ENCODE measurements at places on chromosomes 7 and 10.

GRCh38 chr7:94643771-94644545 lies 12.0 kb downstream of the SGCE start:
- peak; percentile 13 for DNase-seq

GRCh38 chr10:72658696-72659400 lies 33.0 kb upstream of the MICU1 start:
- DNase-seq = no peak

- peak; percentile 26 for DNase-seq
Observed at GRCh38 chr10:43846187-43846680, 197.6 kb upstream of the ZNF32 start.

- DNase-seq = no peak
Observed at GRCh38 chr10:123772645-123773508, 106.7 kb downstream of the GPR26 start.

- DNase-seq = peak; percentile 95
Observed at GRCh38 chr10:26738301-26738911, 40.9 kb downstream of the PDSS1 start.

- no peak for DNase-seq
Observed at GRCh38 chr7:158651968-158652565, 52.5 kb downstream of the NCAPG2 start.

DNA sequence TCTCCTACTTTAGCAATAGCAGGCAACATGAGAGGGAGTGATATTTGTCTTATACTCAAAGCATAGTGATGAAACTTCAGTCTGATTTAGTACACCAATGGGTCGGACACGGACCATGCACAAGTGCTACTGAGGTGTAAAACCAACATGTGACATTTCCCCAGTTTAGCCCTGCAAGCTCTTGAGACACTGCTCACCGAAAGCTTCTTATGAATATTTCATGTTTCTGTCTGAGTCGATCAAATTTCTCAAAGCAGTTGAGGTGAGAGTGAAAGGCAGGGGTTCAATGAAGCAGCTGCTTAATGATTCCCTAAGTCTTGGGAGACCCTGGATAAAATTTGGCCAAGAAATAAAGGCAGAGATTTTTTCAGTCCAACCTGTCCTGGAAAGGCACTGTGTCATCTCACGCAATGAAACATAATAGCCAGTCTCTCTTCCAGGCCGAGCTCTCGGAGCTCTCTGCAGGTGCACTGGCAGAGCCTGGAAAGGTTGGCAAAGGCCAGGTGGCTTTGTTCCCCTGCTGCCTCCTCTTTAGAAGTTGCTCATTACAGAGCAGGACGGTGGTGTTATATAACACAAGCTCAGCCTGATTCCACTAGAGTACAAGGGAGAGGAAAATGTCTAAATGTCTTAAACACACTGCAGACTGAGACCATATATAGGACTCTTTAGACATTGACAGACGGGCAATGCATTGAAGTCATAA lies 33.9 kb upstream of the XPNPEP1 start:
- DNase-seq = no peak

DNA sequence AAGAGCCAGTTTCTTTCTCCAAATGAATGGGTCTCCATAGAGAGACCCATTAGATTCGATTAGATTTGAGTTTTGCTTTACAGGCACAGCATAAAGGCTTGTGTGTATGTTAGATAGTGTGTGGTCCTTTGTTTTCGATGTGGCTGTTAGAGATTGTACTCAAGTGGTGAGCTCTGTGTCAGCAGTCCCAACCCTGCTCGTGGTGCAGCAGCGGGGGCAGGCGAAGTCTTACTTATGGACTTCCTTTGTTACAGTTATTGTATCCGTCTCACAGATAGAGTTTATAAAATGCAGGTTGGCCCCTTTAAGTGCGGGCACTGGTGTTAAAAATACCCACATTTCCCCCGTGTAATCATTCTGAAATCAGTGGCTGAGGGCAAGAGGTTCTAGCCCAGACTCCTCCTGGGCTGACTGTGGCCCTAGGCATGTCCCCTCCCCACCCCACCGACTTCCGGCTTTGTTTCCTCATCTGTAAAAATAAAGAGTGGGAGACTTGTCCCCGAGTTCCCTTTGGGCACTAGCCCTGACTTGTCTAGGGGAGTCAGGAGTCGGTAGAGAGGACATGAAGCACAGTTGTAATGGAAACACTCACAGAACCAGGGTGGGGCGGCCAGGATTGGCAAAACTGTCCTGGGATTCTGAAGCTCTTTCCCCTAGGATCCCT lies 28.6 kb downstream of the MTURN start:
- DNase-seq = peak; percentile 80

- DNase-seq = no peak
Observed at GRCh38 chr10:44853148-44853734, 57.9 kb upstream of the TMEM72 start.

- no peak for DNase-seq
Observed at GRCh38 chr10:74329873-74330272, 178.9 kb downstream of the ADK start.

- no peak for DNase-seq
Observed at GRCh38 chr7:101947899-101948298, 130.5 kb downstream of the CUX1 start.

DNA sequence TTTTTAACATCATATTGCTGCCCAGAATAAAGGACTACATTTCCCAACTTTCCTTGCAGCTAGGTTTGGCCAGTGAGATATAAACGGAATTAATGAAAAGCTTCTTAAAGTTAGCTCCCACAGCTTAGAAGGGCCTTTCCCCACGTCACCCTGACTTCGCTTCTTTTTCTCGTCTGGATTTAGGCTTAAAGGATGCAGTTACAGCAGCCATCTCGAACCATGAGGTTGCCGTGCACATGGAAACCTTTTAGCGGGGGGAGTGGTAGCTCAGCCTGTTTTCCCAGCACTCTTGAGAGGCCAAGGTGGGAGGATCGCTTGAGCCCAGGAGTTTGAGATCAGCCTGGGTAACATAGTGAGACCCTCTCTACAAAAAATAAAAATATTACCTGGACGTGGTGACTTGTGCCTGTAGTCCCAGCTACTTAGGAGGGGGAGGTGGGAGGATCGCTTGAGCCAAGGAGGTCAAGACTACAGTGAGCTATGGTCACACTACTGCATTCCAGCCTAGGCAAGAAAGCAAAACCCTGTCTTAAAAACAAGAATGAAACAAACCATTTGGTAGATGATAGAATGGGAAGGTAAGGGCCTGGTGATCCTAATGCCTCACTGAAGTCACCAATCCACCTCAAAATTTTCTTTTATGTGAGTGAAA lies 64.3 kb upstream of the C1GALT1 start:
- no peak for DNase-seq

DNA sequence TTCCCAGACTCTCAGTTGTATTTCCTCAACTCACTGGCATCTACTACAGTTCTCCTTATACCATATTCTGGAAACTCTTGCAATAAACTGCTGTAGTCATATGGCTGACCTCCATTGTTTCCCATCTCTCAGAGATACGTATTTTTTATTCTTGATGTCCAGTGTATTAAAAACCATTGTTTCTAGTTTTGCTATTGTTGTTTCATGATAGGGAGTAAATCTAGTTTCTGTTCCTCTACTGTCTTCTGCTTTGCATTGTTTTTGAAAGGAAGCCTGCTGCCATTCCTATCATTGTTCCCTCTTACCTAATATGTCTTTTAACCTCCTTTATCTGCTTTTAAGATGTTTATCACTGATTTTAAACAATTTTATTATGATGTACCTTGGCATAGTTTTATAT lies 255.0 kb downstream of the ADK start:
- no peak for DNase-seq

- no peak for DNase-seq
Observed at GRCh38 chr7:16063716-16064675, 357.3 kb downstream of the CRPPA start.

DNA sequence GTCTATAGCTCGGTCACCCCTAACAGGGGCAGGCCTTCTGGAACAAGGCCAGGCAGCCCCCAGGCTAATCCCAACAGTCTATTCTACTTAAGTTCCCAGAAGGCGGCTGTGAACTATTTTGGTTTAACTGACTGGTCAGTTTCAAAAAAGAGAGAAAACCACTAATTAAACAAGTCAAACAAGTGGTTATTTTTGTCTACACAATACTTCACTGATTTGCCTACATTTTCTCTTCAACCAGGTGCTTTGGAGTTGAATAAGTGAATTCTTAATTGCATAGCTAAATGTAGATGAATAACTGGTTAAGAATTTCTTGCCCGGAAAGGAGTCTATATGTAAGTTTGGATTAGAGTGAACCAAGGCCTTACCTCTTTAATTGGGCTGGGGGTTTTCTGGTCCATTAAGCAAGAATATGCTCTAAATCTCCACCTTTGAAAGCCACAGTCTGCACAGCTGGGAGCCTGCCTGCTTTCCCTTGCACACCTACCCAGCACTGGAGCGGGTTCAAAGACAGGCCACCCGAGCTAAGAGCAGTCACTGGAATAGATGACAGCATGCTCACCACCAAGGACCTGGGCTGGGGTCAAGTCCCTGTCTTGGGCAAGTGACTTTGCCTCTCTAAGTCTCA lies 70.4 kb downstream of the TBXAS1 start:
- DNase-seq = no peak

DNA sequence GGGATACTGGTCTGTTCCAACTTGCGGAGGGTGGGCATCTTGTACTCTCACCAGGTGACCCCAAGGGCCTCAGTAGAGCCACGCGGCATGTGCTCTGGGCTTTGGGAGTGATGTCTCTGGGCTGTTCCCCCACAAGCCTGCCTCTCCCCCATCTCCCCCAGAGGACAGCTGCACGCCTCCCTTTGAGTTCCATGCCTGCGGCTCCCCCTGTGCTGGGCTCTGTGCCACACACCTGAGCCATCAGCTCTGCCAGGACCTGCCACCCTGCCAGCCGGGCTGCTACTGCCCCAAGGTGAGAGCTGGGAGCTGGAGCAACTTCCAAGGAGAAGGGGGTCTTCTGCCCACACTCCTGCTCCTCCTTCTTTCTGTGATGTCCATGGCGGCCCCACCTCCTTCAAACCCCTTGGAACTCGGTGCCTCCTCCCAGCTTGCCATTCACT lies 15.0 kb upstream of the ZNF862 start:
- no peak for DNase-seq

GRCh38 chr7:112877691-112878460 lies 87.7 kb upstream of the TMEM168 start:
- DNase-seq = peak; percentile 31

- DNase-seq = no peak
Observed at GRCh38 chr7:45684910-45685618, 110.9 kb downstream of the ADCY1 start.

- DNase-seq = no peak
Observed at GRCh38 chr7:125878988-125879387, 949.4 kb upstream of the POT1 start.

- DNase-seq = no peak
Observed at GRCh38 chr7:16874066-16874465, 7.7 kb downstream of the AGR3 start.

- peak; percentile 69 for DNase-seq
Observed at GRCh38 chr10:69816521-69816920, 14.8 kb downstream of the COL13A1 start.

GRCh38 chr7:105132335-105132734 lies 118.3 kb downstream of the KMT2E start:
- no peak for DNase-seq

- peak; percentile 39 for DNase-seq
Observed at GRCh38 chr7:40105879-40106473, 28.4 kb downstream of the MPLKIP start.

- DNase-seq = no peak
Observed at GRCh38 chr7:71488308-71488707, 356.4 kb downstream of the GALNT17 start.

GRCh38 chr10:123966896-123967231 lies 75.3 kb upstream of the CPXM2 start:
- DNase-seq = no peak

GRCh38 chr7:135257-135653 lies 57.1 kb upstream of the FAM20C start:
- no peak for DNase-seq

- no peak for DNase-seq
Observed at GRCh38 chr7:94980418-94981142, 73.2 kb downstream of the PPP1R9A start.

DNA sequence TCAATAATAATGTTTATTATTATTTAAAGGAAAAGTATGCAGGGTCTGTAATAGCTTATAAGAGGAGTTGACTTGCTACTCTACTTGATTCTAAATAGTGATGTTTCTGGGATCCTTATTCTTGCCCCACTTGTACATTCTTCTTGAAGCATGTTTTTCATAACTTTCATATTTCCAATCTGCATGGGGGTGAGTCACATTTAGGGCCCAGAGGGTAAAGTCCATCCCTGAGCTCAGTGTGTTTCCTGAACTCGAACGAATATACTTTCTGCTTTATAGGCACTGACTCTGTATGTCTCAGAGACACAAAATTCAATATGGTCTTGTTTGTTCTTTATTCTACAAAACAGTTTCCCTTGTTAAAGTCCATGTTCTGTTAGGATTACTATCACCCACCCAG lies 61.0 kb upstream of the SMIM30 start:
- DNase-seq = no peak

GRCh38 chr7:1412322-1413261 lies 46.7 kb downstream of the MICALL2 start:
- DNase-seq = peak; percentile 98

- DNase-seq = peak; percentile 88
Observed at GRCh38 chr7:69256634-69257081, 341.6 kb upstream of the AUTS2 start.

DNA sequence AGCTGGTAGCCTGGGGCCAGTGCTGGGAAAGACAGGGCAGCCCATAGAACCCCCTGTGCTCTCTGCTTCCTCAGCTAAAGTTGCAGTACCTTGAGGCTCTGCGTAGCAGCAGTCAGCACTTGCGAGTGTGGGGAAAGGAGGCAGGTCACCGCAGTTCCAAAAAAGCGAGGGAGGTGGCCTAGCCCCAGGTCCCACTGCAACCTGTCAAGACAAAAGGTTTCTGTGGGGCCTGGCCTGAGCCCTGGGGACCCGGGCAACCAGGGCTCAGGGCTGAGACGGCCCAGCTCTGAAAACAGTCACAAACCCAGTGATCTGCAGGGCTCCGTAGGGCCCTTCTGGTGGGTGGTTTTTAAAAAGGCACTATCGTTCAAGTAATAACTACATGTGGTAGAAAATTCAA lies 19.5 kb downstream of the RRP12 start:
- DNase-seq = no peak

GRCh38 chr10:19580691-19581090 lies 235.5 kb upstream of the PLXDC2 start:
- no peak for DNase-seq

DNA sequence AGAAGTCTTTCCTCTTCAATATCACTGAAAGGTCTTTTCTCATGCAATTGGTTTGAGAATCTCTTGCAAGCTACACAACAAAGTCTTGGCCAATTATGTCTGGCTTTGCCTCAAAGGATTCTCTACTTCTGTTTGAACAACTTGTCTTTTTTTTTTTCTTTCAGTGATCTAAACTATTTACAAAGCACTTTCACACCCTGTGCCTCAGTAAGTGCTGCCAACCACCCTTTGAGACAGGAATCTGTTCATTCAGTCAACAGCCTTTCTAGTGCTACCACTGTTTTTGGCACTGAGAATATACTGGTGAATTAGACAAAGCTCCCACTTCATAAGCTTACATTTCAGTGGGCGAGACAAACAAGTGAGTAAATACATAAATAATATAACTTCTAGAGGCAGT lies 26.9 kb upstream of the SDK1 start:
- no peak for DNase-seq
